ENCODE measurements at places on chromosomes 13 and 19. TPM values are rescaled to one million over a fixed set of nuclear protein-coding genes. Genes with fewer than 3 reads are reported as not detected.
A peak's percentile ranks its signal among the peaks of the same experiment; 100 is the strongest.

DNA sequence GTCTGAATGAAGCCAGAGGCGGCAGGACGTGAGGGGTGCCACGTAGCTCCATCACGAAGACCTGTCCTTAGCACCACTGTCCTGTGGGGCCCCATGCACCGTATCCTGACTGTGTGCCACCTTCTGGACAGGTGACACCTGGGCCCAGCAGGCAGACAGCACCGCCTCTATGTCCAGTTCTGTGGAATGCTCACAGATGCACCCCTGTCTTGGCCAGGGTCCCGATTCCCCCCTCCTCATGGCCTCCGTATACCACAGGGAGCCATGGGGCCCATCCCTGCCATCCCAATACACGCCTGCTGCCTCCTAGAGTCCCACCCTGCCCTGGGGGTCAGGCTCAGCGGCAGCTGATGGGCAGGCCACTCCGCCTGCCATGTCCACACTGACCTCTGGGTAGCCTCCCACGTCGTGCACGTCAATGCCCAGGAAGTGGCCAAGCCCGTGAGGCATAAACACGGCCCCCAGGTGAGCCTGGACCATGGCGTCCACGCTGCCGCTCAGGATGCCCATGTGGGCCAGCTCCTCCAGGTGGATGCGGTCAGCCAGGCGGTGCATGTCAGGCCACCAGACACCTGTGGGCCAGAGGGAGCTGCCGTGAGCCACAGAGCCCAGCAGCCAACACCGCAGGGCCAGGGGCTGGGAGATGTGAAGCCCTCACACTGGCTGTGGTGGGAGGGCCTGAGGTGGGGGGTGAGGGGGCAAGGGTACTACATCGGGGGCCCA lies 17.6 kb downstream of the CEBPG start:
- H3K4me3 ChIP-seq: no peak overlapping the region
- no peak for DNase-seq
- peaks cover 12% of the 10 kb centered on the region for H3K36me3 ChIP-seq
- no peaks in the 10 kb centered on the region for H3K27me3 ChIP-seq

Gene PCSK4
- 0.84 TPM for total RNA-seq

Gene CEACAM5
- not detected for total RNA-seq

Gene KISS1R
- total RNA-seq: not detected

DNA sequence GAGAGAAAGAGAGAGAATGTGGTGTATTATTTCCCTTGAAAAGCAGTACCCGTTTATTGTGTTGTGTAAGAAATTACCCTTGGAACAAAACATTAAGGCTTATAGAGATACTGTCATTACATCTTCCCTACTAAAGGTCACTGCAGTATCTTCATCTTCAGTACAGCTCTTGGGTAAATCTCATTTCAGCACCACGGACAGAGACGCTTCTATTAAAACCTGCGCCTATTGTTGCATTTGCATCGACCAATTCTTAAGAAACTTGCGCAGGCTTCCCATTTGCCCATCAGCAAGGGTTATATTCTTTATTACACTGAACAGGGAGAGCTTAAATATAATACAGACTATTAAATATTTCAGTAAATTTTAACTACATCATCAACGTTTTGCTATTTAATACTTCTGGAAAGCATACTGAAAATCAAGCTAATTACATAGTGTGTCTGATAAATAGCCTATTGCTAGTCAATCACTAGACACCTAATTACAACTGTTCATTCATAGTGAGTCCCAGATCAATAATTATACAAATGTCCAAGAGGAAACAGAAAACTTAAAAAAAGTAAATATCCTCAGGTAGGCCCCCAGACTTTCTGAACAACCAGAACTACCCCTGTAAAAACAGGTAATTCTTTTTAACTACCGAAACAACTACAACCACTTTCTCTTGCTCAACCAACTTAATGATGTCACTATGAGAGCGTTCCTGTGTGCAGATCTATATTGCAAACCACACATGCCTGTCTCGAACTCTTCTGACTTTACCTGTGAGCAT lies 350.6 kb downstream of the LIG4 start:
- H3K27ac ChIP-seq: no peak overlapping the region
- peaks cover 36% of the 10 kb centered on the region for H3K27me3 ChIP-seq
- H3K4me3 ChIP-seq: no peak overlapping the region
- peaks cover 12% of the 10 kb centered on the region for H3K4me1 ChIP-seq

- no peak overlapping the region for H3K27ac ChIP-seq
- no peaks in the 10 kb centered on the region for H3K4me1 ChIP-seq
- no peak overlapping the region for H3K4me3 ChIP-seq
- no peaks in the 10 kb centered on the region for H3K27me3 ChIP-seq
Measured at GRCh38 chr13:34863360-34864135, 78.5 kb upstream of the NBEA start.

Gene TMPRSS9
- 0.18 TPM for total RNA-seq

GRCh38 chr19:18366021-18366435 lies 19.9 kb upstream of the GDF15 start:
- H3K4me1 ChIP-seq: peaks cover 15% of the 10 kb centered on the region
- peaks cover 12% of the 10 kb centered on the region for H3K36me3 ChIP-seq
- no peak for DNase-seq
- no peaks in the 10 kb centered on the region for H3K27me3 ChIP-seq

DNA sequence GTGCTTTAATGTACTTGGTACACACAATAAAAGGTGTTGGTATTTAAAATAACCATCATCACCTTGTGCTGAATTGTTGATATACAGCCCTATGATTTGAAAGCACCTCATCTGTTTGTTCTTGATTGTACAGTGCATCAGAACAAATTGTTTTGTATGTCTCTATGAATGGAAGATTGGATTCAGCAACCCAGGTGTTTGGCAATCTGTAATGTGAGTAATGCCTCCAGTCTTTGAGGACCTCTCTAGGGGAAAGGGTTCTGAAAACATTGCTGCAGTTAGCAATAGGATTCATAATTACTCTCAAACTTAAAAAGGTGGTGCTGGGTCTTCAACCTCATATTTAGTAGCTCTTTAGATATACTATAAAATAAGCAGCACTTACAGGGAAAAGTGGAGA lies 341.8 kb downstream of the OXGR1 start:
- no peak for DNase-seq
- no peaks in the 10 kb centered on the region for H3K36me3 ChIP-seq
- no peaks in the 10 kb centered on the region for H3K27me3 ChIP-seq

GRCh38 chr19:47765523-47766358 lies 12.8 kb upstream of the SELENOW start:
- H3K27me3 ChIP-seq: no peaks in the 10 kb centered on the region
- peak; percentile 60 for DNase-seq
- no peaks in the 10 kb centered on the region for H3K36me3 ChIP-seq
- peaks cover 9% of the 10 kb centered on the region for H3K4me1 ChIP-seq
- H3K27ac ChIP-seq: no peak overlapping the region

GRCh38 chr19:29685326-29685725 lies 20.1 kb downstream of the PLEKHF1 start:
- peaks cover 37% of the 10 kb centered on the region for H3K4me1 ChIP-seq
- DNase-seq: no peak
- H3K36me3 ChIP-seq: no peaks in the 10 kb centered on the region
- H3K27me3 ChIP-seq: no peaks in the 10 kb centered on the region
- no peak overlapping the region for H3K27ac ChIP-seq

Gene ACER1
- total RNA-seq: not detected

DNA sequence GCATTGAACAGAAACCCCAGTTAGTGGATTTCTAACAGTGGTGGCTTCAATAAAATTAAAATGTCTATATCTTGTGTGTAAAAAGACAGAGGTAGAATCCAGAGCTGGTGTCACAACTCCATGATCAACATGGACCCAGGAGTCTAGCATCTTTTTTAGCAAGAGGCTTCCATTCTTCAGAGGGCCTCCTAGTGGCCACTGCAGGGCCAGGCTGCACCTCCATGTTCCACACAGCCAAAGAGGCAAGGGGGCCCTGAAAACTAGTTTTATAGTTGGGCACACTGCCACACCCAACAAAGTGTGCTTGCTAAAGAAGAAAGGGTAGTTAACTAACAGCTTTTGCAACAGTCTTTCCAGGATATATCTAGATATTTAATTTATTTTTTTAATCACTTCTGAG lies 12.9 kb downstream of the N4BP2L1 start:
- no peaks in the 10 kb centered on the region for H3K36me3 ChIP-seq
- peaks cover under 1% of the 10 kb centered on the region for H3K4me1 ChIP-seq
- H3K27ac ChIP-seq: no peak overlapping the region
- no peak for DNase-seq

DNA sequence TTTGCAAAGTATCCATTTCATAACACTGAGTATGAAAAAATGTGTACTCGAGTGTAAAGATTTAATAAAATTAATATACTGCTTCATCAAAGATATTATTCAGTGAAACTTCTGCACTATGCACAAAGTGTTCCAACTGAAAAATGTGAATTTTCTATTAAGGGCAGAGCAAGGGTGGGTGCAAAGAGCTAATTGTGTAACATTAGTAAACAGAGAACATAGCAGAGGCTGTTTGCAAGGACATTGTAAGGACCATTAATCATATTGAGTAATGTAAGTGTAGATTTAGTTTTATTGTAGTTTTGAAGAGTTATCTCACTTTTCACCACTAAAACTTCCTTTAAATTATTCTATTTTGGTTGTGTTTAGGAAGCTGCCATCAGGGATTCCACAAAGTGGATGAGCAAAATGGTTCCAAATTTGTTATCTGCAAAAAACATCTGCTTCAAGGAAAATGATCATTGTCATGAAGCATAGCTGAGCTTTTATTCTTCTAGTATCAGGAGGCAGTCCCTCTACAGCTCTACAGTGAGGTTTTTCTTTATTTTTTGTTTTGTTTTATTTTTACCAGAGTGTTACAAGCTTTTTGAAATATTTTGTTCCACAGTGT lies 1375.4 kb downstream of the SLITRK1 start:
- no peaks in the 10 kb centered on the region for H3K4me1 ChIP-seq
- H3K4me3 ChIP-seq: no peak overlapping the region
- H3K27ac ChIP-seq: no peak overlapping the region
- no peaks in the 10 kb centered on the region for H3K36me3 ChIP-seq
- DNase-seq: peak; percentile 1
- H3K27me3 ChIP-seq: no peaks in the 10 kb centered on the region

Gene MEDAG
- total RNA-seq: 9.7 TPM

Gene SOX1
- 0.04 TPM for total RNA-seq

- peaks cover 14% of the 10 kb centered on the region for H3K4me1 ChIP-seq
- H3K4me3 ChIP-seq: no peak overlapping the region
- H3K27ac ChIP-seq: no peak overlapping the region
- H3K36me3 ChIP-seq: peaks cover 82% of the 10 kb centered on the region
- no peaks in the 10 kb centered on the region for H3K27me3 ChIP-seq
Measured at GRCh38 chr19:16206046-16206605, 8.4 kb downstream of the AP1M1 start.

Gene MCEMP1
- total RNA-seq: not detected

DNA sequence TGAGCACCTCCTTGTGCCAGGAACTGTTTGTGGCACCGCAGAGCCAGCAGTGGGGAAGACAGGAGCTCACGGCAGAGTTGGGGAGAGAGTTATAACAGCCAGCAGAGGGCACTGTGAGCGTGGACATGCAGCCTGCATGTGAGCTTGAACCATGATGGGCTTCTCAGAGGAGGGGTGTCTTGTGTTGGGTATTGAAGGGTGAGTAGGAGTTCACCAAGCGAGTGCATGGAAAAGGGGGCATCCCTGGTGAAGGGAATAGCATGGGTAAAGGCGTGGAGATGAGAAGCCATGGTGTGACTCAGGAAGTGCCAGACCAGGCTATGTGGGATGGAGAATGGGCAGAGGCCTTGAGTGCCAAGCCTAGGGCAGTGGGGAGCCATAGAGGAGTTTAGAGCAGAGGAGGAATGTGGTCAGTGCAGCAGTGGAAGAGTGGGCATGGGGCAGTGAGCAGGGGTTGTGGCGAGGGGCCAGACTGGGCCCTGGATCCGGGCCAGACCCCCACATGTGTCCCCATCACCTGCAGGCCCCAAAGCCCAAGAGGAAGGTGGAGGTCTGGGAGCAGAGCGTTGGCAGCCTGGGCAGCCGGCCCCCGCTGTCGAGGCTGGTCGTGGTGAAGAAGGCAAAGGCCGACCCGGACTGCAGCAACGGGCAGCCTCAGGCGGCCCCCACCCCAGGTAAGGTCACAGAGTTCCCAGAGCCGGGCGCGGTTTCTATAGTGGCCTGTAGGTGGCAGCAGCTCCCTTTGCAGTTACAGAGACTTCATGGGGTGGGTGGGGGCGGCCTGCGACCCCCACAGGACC lies 11.8 kb upstream of the SHD start:
- H3K4me1 ChIP-seq: peaks cover 4% of the 10 kb centered on the region
- no peak overlapping the region for H3K4me3 ChIP-seq
- H3K27me3 ChIP-seq: no peaks in the 10 kb centered on the region
- no peak overlapping the region for H3K27ac ChIP-seq
- H3K36me3 ChIP-seq: peaks cover 57% of the 10 kb centered on the region
- peak; percentile 44 for DNase-seq

Data from muscle of leg (tissue), 16 donors.